ENCODE measurements at places on chromosomes 2 and 18.

DNA sequence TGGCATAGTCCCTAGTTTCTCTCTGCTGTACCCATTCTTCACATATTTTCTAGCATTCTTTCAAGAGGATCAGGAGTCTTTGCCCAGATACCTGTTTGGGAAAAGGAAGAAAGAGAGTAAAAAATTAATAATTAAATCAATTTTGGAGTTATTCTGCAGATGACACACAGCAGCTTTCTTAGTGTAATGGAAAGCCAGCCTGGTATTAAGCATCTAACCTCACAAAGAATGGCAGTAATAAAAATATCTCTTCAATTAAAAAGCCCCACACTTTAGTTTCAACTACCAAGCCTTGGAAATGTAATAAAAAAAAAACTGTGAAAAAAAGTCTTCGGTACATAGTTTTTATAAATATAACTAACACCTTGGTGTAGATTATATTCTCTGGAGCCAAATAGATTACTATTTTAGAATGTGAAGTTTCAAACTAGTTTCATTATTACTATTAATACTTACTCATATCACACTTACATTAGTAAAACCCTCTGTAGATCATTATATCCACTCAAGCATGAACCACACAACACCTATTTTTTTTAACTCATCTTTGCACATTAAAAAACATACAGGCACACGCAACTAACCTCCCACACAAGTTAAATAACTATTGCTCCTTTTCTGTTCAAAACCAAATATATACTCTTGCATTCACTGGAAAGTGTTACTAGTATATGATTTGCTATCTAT lies 90.9 kb downstream of the GPD2 start:
- no peak for DNase-seq

- DNase-seq = no peak
Measured at GRCh38 chr18:57077005-57077765, 69.7 kb upstream of the BOD1L2 start.

- DNase-seq = no peak
Measured at GRCh38 chr2:15521641-15522181, 39.4 kb downstream of the NBAS start.

GRCh38 chr2:71974846-71975245 lies 172.8 kb downstream of the CYP26B1 start:
- no peak for DNase-seq
